ENCODE measurements at places on chromosomes 1 and 21. TPM values are rescaled to one million over a fixed set of nuclear protein-coding genes. Genes with fewer than 3 reads are reported as not detected.

GRCh38 chr1:68600049-68600661, 103.3 kb upstream of the DEPDC1 start:
- H3K4me1 ChIP-seq, result no peaks in the 10 kb centered on the region
- no peaks in the 10 kb centered on the region for H3K27me3 ChIP-seq
- no peak overlapping the region for H3K4me3 ChIP-seq
- no peak overlapping the region for H3K27ac ChIP-seq
- no peaks in the 10 kb centered on the region for H3K36me3 ChIP-seq

DNA sequence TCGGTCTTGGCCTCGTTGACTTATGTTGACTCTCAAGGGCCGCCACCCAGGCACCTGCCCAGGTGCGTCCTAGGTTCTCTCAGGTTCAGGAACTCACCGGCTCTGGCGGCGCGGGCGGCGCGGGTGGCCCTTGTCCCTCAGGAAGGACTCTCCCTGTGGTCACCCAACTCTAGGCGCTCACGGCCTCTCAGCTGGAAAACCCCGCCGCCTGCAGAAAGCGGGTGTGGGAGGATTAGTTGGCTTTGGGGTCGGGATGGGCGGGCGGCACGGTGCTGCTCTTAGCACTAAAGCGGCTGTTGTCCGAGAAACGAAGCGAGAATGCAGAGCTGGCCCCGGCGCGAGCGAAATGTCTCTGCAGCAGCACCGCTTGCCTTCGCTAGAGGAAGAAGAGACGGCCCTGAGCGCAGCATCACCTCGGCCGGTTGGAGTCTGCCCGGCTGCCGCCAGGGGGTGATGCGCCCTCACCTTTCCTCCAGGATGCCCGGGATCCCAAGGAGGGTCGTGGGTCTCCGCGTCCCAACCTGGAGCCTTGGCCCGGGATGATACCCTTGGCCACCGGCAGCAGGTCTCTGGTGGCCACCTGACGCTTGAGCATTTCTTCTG, 8.1 kb upstream of the TADA1 start:
- H3K27ac ChIP-seq, result no peak overlapping the region
- H3K27me3 ChIP-seq, result no peaks in the 10 kb centered on the region
- H3K4me3 ChIP-seq, result no peak overlapping the region
- no peaks in the 10 kb centered on the region for H3K36me3 ChIP-seq
- DNase-seq, result peak; percentile 49

DNA sequence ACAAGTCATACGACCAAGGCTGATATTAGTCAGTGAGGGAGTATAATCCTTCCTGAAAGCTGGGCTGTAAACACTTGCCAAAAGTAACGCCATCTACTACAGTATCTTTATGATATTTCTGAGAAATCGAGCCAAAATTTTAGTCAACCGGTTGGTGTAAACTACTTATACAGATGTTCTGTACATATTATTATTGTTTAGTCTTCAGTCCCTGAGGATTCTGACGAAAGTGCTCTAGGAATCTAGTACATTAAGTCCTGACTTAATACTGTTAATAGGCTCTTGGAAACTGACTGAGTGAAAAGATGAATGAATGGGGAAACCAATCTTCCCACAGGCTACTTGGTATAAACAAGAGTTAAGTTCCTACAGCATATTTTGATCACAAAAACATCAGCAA, 274.3 kb downstream of the USP25 start:
- no peak for DNase-seq
- H3K4me3 ChIP-seq, result no peak overlapping the region
- H3K27me3 ChIP-seq, result no peaks in the 10 kb centered on the region
- no peak overlapping the region for H3K27ac ChIP-seq

- H3K4me3 ChIP-seq, result no peak overlapping the region
- no peak for DNase-seq
- H3K36me3 ChIP-seq, result no peaks in the 10 kb centered on the region
- H3K4me1 ChIP-seq, result no peaks in the 10 kb centered on the region
- no peak overlapping the region for H3K27ac ChIP-seq
Measured at GRCh38 chr1:63984257-63984929, 210.6 kb downstream of the ROR1 start.

RHBDL2 gene
- not detected for polyA plus RNA-seq

DNA sequence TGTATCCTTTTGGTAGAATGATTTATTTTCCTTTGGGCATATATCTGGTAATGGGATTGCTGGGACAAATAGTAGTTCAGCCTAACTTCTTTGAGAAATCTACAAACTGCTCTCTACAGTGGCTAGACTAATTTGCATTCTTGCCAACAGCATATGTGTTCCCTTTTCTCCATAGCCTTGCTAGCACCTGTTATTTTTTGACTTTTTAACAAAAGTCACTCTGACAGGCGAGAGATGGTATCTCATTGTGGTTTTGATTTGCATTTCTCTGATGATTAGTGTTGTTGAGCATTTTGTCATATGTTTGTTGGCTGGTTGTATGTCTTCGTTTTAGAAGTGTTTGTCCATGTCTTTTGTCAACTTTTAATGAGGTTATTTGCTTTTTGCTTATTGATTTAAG, 99.8 kb downstream of the UCK2 start:
- H3K4me1 ChIP-seq, result no peaks in the 10 kb centered on the region
- no peak overlapping the region for H3K27ac ChIP-seq
- H3K36me3 ChIP-seq, result no peaks in the 10 kb centered on the region
- H3K27me3 ChIP-seq, result no peaks in the 10 kb centered on the region
- no peak for DNase-seq
- no peak overlapping the region for H3K4me3 ChIP-seq

GRCh38 chr1:117658676-117659075, 52.8 kb downstream of the TENT5C start:
- no peaks in the 10 kb centered on the region for H3K27me3 ChIP-seq
- no peak overlapping the region for H3K4me3 ChIP-seq
- H3K4me1 ChIP-seq, result no peaks in the 10 kb centered on the region
- no peaks in the 10 kb centered on the region for H3K36me3 ChIP-seq
- no peak overlapping the region for H3K27ac ChIP-seq

CGN gene
- polyA plus RNA-seq, result 19.5 TPM

GRCh38 chr1:155079487-155080311, 1.1 kb downstream of the EFNA3 start:
- no peak for DNase-seq
- no peak overlapping the region for H3K27ac ChIP-seq
- peaks cover 4% of the 10 kb centered on the region for H3K27me3 ChIP-seq
- peak overlapping the region; percentile 40 for H3K4me3 ChIP-seq

DNA sequence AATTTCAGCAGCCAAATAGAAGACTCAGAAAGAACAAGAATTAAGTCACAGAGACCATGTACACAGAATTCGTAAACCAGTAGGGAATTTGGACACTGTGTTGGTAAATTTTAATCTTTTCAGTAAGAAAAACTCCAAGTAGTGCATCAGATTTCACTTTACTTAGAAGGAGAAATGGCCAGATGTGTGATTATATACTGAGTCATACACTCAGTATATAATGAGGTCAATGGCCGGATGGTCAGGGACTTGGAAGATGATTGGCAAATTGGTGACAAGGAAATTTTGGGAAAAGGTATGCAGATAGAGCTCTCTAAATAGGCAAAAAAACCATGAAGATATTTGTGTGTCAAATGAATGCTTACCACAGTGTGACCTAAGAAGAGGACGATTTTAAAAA, 399.8 kb upstream of the LRRC7 start:
- no peak for DNase-seq
- no peaks in the 10 kb centered on the region for H3K4me1 ChIP-seq
- H3K4me3 ChIP-seq, result no peak overlapping the region
- H3K27ac ChIP-seq, result no peak overlapping the region
